SJCRH30 (cell line): ENCODE measurements at places on chromosomes 3 and 15. TPM values are rescaled to one million over a fixed set of nuclear protein-coding genes. Genes with fewer than 3 reads are reported as not detected.

The C3orf85 gene
- total RNA-seq = not detected in 2 replicates

The GOLGA8K gene
- total RNA-seq = 0.18 and 0.26 TPM in 2 replicates

The AGTR1 gene
- total RNA-seq = 0.18 and 0.43 TPM in 2 replicates

The GDPGP1 gene
- total RNA-seq = 1.8 and 2.7 TPM in 2 replicates

The GOLGA8R gene
- 0.28 and 0.69 TPM in 2 replicates for total RNA-seq

The XYLB gene
- 2.7 and 2.8 TPM in 2 replicates for total RNA-seq

The NR1I2 gene
- total RNA-seq = not detected in 2 replicates

The DCBLD2 gene
- total RNA-seq = 56.6 and 61.3 TPM in 2 replicates

The FBN1 gene
- 31.6 and 33.5 TPM in 2 replicates for total RNA-seq

The RUVBL1 gene
- total RNA-seq = 133 and 135 TPM in 2 replicates

The DGKG gene
- total RNA-seq = 0.08 and 0.10 TPM in 2 replicates

The SEMA5B gene
- 0.16 TPM in 1 of 2 replicates, not detected in the other for total RNA-seq

The SMAD6 gene
- total RNA-seq = 6.7 and 7.6 TPM in 2 replicates

The CSPG5 gene
- 0.73 and 1.1 TPM in 2 replicates for total RNA-seq

DNA sequence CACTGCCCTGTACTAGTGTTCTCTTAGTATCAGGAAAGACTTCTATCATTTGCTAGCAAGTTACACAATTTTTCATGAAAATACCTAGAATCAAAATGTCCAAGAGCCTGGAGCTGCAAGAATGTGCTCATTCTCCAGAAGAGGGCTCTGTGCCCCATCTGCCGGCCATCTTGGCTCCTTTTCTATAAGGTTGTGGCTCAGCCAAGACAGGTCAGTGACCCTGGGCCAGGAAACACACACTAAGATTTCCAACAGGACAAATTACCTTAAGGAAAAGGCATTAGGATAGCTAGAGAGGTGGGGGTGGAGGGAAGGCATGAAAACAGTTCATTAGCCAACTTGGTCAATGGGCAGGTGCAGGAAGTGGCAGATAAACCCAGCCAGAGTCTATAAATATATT is 20.7 kb downstream of the TIMP4 start:
- H3K4me1 ChIP-seq = no peaks in the 10 kb centered on the region
- peaks cover 9% of the 10 kb centered on the region; the same call in 1 of the 2 replicates for H3K27me3 ChIP-seq
- H3K4me3 ChIP-seq = no peak overlapping the region
- no peak overlapping the region for H3K27ac ChIP-seq
- no peak for DNase-seq

- no peak for DNase-seq
- no peaks in the 10 kb centered on the region for H3K4me1 ChIP-seq
- H3K27me3 ChIP-seq = no peaks in the 10 kb centered on the region
- no peak overlapping the region for H3K4me3 ChIP-seq
- H3K36me3 ChIP-seq = no peaks in the 10 kb centered on the region
These were observed 33.5 kb upstream of the BCL6 start for GRCh38 chr3:187778726-187779125.

GRCh38 chr3:13077431-13078162 is 4.4 kb upstream of the IQSEC1 start:
- H3K4me1 ChIP-seq = no peaks in the 10 kb centered on the region
- no peak for DNase-seq
- H3K27ac ChIP-seq = no peak overlapping the region
- no peaks in the 10 kb centered on the region for H3K36me3 ChIP-seq

GRCh38 chr15:71079208-71080044 is 35.8 kb upstream of the THSD4 start:
- no peaks in the 10 kb centered on the region for H3K27me3 ChIP-seq
- DNase-seq = no peak
- no peak overlapping the region for H3K4me3 ChIP-seq
- no peaks in the 10 kb centered on the region for H3K36me3 ChIP-seq
- no peaks in the 10 kb centered on the region for H3K4me1 ChIP-seq

- peak overlapping the region; percentile 94 for H3K27ac ChIP-seq
- H3K36me3 ChIP-seq = no peaks in the 10 kb centered on the region
- DNase-seq = no peak
- H3K4me3 ChIP-seq = peak overlapping the region; percentile 53
- peaks cover 16% of the 10 kb centered on the region for H3K4me1 ChIP-seq
These were observed 276.5 kb downstream of the TBL1XR1 start for GRCh38 chr3:176920766-176921160.

DNA sequence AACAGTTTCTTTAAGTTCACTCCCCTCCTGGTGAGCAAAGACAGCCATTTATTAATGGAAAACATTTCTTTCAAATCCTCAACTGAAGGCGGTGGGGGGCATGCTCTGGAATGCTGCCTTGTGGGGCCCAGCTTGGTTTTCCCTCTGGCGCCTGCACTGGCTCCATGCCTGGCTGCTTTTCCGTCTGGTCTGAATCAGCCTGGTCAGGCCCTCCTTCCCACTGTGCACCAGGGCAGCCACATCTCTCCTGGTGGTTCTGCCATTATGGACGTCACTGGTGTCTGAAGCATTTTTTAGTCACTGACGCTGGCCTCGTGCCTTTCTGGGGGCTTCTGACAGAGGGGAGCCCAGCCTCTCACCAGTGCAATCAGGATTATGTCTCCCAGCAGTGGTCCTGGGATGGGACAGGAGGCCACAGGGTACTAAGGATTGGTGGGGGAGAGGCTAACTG is 57.6 kb upstream of the APEH start:
- no peak overlapping the region for H3K27ac ChIP-seq
- H3K4me3 ChIP-seq = no peak overlapping the region
- DNase-seq = no peak
- H3K27me3 ChIP-seq = no peaks in the 10 kb centered on the region
- H3K4me1 ChIP-seq = no peaks in the 10 kb centered on the region
- H3K36me3 ChIP-seq = no peaks in the 10 kb centered on the region

DNA sequence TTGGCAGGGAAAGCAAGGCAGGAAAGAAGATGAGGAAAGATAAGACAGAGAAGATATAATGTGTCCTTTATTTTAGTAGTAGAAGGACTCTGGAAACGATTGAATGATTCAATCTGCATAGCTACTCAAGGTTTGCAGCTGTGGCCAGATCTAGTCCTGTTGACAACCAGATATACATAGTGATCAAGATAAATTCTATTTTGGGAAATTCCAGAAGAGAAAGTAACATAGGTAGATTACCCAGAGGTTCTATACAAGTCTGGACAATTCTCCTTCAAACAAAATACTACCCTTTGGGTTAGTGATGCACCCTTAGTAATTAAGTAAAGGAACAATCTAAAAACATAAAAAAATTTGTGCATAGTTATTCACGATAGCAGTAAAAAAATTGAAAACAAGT is 9.4 kb downstream of the TERC start:
- no peaks in the 10 kb centered on the region for H3K27me3 ChIP-seq
- no peak overlapping the region for H3K4me3 ChIP-seq
- no peak for DNase-seq
- no peak overlapping the region for H3K27ac ChIP-seq
- no peaks in the 10 kb centered on the region for H3K36me3 ChIP-seq

DNA sequence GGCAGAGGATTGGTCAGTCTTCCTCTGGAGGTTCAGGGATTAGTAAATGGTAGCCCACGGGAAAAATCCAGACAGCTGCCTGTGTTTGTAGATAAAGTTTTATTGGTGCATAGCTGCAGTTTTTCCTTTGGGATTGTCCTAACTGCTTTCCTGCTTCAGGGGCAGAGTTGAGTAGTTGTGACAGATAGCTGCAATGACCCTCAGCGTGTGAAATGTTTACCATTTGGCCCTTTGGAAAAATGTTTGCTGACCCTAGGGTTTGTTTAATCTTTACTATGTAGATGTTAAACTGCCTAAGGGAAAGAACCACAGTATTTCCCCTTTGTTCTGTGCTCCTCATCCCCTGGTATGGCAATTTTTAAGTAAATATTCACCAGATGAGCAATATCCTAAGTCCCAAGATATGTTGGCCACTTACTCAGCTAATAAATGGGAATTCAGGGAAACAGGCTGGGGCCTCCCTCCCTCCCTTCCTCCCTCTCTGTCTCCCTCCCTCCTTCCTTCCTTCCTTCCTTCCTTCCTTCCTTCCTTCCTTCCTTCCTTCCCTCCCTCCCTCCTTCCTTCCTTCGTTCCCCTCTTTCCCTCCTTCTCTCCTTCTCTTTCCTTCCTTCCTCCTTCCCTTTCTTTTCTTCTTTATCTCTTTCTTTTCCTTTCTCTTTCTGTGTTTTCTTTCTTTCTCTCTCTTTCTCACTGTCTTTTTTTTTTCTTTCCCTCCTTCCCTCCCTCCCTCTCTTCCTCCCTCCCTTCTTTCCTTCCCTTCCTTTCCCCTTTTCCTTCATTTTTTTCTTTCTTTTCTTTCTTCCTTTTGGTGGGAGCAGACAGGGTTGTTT is 234.6 kb upstream of the BHLHE40 start:
- DNase-seq = peak; percentile 75
- H3K36me3 ChIP-seq = no peaks in the 10 kb centered on the region
- no peak overlapping the region for H3K4me3 ChIP-seq

- H3K4me1 ChIP-seq = peaks cover 39% of the 10 kb centered on the region
- H3K27ac ChIP-seq = no peak overlapping the region
- no peak overlapping the region for H3K4me3 ChIP-seq
- no peaks in the 10 kb centered on the region for H3K36me3 ChIP-seq
- H3K27me3 ChIP-seq = no peaks in the 10 kb centered on the region
These were observed 31.4 kb downstream of the FLNB start for GRCh38 chr3:58039601-58040000.

- no peaks in the 10 kb centered on the region for H3K36me3 ChIP-seq
- no peak for DNase-seq
- H3K27ac ChIP-seq = no peak overlapping the region
- no peaks in the 10 kb centered on the region for H3K4me1 ChIP-seq
These were observed 336.6 kb upstream of the SLCO3A1 start for GRCh38 chr15:91516866-91517265.

- H3K36me3 ChIP-seq = no peaks in the 10 kb centered on the region
- no peaks in the 10 kb centered on the region for H3K27me3 ChIP-seq
- H3K4me3 ChIP-seq = no peak overlapping the region
- no peak overlapping the region for H3K27ac ChIP-seq
These were observed 485.9 kb downstream of the NSUN3 start for GRCh38 chr3:94548581-94549316.

- peaks cover 14% of the 10 kb centered on the region for H3K4me1 ChIP-seq
- no peak overlapping the region for H3K4me3 ChIP-seq
- DNase-seq = no peak
- no peaks in the 10 kb centered on the region for H3K27me3 ChIP-seq
- no peak overlapping the region for H3K27ac ChIP-seq
These were observed 65.6 kb downstream of the GRIP2 start for GRCh38 chr3:14474363-14475081.

GRCh38 chr3:46393011-46393410 is 13.9 kb downstream of the CCR5AS start:
- no peak overlapping the region for H3K4me3 ChIP-seq
- H3K27ac ChIP-seq = no peak overlapping the region
- no peaks in the 10 kb centered on the region for H3K4me1 ChIP-seq
